ENCODE measurements at places on chromosomes 13 and 19. TPM values are rescaled to one million over a fixed set of nuclear protein-coding genes. Genes with fewer than 3 reads are reported as not detected.

The DNAAF3 gene
- total RNA-seq, result 0.77 TPM

The ZNF177 gene
- 0.77 TPM for total RNA-seq

The ZNF600 gene
- 3.4 TPM for total RNA-seq

The ENOX1 gene
- total RNA-seq, result 10.1 TPM

The ZFP30 gene
- 14.6 TPM for total RNA-seq

The CACNG7 gene
- 2.8 TPM for total RNA-seq

The SHC2 gene
- total RNA-seq, result 1.4 TPM

The UGGT2 gene
- total RNA-seq, result 86.3 TPM

The PLVAP gene
- total RNA-seq, result 0.19 TPM

The ZNF844 gene
- total RNA-seq, result 9.0 TPM

The HS6ST3 gene
- 0.28 TPM for total RNA-seq

The KLK4 gene
- total RNA-seq, result not detected

The CLEC17A gene
- under 0.01 TPM for total RNA-seq

The TRPM4 gene
- 18.0 TPM for total RNA-seq

The LILRB5 gene
- not detected for total RNA-seq

The DMWD gene
- 29.0 TPM for total RNA-seq

The ANGPTL4 gene
- total RNA-seq, result 132 TPM

The ITGBL1 gene
- 105 TPM for total RNA-seq

The ZNF850 gene
- 6.2 TPM for total RNA-seq

All from regular cardiac myocyte (primary cell).